ENCODE measurements at places on chromosomes 12 and 14.
A peak's percentile ranks its signal among the peaks of the same experiment; 100 is the strongest.

- DNase-seq, result no peak
Observed at GRCh38 chr12:102722147-102722546, 194.9 kb downstream of the PAH start.

- no peak for DNase-seq
Observed at GRCh38 chr14:63510538-63510937, 32.6 kb downstream of the PPP2R5E start.

GRCh38 chr12:45909041-45909713 is 81.2 kb downstream of the SCAF11 start:
- no peak for DNase-seq

GRCh38 chr12:42237853-42238239 is 202 bp downstream of the YAF2 start:
- DNase-seq, result no peak

GRCh38 chr12:62859321-62859737 is 75.6 kb downstream of the PPM1H start:
- DNase-seq, result no peak

- no peak for DNase-seq
Observed at GRCh38 chr12:101743724-101744472, 4.6 kb upstream of the SYCP3 start.

DNA sequence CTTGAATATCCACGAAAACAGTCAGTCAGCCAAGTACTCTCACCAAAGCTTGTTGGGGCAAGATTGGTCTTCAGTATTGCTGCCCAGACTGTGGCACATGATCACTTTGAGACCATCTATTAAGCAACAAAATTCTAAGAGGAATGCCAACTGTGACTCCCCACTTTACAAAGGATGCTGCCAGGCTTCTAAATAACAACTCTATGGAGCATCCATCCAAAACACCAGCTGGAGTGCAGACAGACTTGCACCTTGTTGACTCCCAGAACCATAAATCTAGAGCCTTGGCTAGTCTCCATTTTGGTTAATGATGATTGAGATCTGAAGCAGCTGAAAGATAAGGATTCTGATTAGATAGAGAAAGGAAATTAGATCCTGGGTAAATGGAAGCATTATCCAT is 132.8 kb downstream of the DIO2 start:
- DNase-seq, result no peak

GRCh38 chr12:124497039-124497438 is 70.4 kb downstream of the NCOR2 start:
- DNase-seq, result no peak

DNA sequence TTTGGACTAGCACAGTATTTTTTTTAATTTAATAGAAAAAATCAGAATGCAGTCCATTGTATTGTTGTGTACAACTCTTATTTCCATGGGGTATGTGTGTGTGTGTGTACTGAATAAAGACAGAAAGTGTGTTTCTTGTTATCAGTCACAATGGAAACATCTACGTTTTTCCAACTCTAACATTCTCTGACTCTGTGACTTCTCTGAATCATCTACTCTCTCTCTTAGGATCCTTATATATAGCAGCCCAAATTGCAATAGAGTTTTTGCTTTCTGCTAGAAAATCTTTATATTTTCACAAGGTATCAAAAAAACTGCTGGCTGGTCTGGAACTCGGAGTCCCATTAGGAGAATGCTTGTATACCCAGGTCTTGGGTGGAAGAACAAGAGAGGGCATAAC is 138.9 kb upstream of the ARID2 start:
- no peak for DNase-seq

DNA sequence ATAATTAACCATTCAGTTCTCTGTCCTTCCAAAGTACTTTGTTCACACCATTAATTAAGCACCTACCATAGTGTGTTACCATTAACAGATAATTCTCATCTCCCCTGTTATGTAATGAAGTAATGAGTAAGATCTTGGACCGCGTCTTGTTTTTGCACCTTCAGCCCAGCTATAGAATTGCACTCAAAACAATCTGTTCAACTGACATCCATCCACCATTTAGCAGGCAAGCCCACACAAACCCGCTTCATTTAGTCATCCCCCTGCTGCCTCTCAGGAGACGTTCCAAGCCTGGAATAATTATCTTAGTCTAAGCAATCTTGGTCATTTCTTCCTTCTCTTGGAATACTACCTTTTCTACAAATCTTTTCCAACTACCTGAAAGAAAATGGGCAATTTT is 74.4 kb downstream of the DUSP16 start:
- no peak for DNase-seq

DNA sequence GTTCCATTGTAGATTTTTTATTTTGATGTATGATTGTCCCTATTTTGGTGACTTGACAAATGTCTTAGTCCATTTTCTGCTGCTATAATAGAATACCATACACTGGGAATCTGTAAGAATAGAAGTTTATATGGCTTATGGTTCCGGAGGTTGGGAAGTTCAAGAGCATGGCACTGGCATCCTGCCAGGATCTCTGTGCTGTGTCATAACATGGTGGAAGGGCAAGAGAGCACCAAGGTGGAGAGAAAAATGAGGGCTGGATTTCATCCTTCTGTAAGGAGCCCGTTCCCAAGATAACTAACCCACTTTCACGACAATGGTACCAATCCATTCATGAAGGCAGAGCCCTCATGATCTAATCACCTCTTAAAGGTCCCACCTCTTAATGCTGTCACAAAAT is 176.7 kb downstream of the TMEM132D start:
- DNase-seq, result no peak

GRCh38 chr12:120196363-120196762 is 1.8 kb upstream of the GCN1 start:
- no peak for DNase-seq

GRCh38 chr12:538731-539539 is 79.2 kb downstream of the B4GALNT3 start:
- no peak for DNase-seq

DNA sequence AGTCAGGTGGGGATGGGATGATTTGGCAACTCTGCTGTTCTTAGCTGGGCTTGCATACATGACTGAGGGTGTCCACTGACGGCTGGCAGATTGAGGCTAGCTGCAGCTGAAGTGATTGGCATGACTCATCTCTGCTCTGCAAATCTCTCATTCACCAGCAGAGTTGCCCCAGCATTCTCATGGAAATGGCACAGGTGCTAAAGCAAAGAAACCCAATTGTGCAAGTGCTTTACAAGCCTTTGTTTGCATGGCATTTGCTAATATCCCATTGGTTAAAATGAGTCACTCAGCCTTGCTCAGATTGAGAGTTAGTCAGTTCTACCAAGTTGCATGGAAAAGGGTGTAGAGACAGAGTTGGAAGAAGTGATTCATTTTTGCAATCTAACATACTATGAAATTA is 389.7 kb upstream of the FAR2 start:
- no peak for DNase-seq

- peak; percentile 55 for DNase-seq
Observed at GRCh38 chr14:64510825-64511671, 6.5 kb downstream of the ZBTB1 start.

DNA sequence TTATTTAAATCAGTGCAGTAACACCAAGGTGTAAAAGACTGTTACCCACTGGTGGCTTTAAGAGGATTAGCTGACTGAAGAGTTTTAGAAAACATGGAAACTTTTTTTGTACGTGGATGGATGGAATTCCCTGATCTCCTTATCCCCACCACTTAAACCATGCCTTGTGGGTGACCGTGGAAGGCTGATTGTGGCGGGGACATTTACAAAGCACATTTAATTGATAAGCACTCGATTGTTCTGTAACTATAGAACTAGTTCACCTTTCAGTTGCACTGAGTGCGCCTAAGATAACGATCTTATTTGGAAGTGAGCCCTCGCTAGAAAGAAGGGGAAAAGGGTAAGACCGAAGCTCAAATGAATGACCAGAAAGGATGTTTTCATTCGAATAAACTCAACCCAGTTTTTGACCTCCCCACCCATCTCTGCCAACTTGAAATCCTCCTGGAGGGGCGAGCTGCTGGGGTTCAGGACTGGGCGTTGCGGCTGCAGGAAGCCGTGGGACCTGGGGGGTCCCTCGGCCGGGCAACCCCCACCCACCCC is 688 bp upstream of the RASSF3 start:
- DNase-seq, result no peak

- no peak for DNase-seq
Observed at GRCh38 chr12:65853489-65854157, 29.3 kb downstream of the HMGA2 start.

DNA sequence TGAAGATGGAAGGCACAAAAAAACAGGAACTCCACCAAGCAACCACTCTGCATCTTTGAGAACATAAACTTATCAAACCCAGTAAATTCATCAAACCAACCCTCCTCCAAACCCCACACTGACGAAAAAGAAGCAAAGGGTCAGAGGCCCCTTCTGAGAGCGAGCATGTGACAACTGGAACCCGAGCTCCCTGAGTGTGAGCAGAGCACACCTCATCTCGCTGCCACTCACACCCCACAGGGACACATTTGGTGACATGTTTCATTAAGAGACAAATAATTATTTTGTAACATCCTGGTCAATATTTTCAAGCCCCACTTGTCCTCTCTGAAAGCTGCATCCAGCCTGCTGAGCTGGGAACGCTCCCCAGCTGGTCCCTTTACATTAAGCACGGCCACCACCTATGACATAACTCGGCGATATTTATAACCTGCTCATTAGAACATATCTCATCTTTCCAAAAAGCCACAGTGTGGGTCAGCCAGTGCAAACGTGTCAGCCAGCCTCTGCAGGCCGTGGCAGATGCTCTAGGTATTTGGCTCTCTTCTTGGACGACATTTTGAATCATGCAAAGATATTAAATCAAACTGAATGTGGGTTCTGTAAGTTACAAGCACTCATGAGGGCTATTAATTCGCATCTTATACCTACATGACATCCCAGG is 120.1 kb downstream of the TTC7B start:
- no peak for DNase-seq

DNA sequence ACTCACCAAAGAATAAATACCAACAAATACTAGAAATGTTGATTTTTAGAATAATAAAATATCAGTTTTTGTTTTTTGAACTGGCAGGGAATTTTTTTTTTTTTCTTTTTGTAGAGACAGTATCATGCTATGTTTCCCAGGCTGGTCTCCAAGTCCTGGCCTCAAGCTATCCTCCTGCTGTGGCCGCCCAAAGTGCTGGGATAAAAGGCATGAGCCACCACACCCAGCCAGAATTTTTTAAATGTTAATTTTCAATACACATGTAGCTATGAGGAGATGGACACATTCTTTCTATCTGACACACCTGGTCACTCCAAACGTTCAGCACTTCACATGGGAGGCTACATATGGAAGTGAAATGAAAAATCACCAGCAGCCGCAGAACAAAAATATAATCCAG is 126.8 kb downstream of the ETV6 start:
- DNase-seq, result no peak

DNA sequence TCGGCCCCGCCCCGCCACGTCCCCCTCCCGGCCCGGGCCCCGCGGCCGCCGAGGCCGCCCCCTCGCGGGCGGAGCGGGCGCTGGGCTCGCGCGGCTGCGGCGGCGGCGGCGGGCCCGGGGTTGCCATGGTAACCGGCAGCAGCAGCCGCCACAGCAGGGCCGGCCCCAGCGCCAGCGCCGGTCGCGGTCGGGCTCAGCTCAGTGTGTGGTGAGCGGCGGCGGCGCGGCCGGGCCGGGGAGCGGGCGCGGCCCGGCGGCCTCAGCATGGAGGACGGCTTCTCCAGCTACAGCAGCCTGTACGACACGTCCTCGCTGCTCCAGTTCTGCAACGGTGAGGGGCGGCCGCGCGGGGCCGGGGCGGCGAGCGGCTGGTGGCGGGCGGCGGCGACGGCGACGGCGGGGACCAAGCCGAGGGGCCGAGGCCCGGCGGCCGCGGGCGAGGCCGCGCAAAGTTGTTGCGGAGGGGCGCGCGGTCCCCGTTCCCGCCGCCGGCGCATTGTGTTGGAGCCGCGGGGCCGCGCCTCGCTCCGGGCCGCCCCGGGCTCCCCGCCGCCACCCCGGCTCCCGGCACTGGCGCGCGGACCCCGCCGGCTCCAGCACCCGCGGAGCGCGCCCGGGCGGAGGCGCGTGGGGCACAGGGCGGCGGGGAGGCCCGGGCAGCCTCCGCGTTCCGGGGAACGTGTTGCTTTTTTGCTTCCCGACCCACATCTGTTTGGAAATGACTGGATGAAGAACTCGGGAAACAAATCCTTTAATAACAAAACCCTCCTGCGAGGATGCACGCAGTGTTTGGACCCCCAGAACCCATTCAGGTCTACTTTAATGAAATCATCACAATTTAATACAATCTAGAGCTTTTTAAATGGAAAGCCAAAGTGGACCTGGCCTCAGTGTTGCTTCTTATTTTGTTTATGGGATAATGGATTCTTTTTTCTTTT is at the start of gene EML1:
Gene EML1 (plus strand): TSS at position 201 of the 938 bp plus-strand sequence. CDS start 64 bp downstream, at position 265.
- peak; percentile 54 for DNase-seq

- no peak for DNase-seq
Observed at GRCh38 chr14:69712599-69713088, 54.3 kb upstream of the SRSF5 start.

DNA sequence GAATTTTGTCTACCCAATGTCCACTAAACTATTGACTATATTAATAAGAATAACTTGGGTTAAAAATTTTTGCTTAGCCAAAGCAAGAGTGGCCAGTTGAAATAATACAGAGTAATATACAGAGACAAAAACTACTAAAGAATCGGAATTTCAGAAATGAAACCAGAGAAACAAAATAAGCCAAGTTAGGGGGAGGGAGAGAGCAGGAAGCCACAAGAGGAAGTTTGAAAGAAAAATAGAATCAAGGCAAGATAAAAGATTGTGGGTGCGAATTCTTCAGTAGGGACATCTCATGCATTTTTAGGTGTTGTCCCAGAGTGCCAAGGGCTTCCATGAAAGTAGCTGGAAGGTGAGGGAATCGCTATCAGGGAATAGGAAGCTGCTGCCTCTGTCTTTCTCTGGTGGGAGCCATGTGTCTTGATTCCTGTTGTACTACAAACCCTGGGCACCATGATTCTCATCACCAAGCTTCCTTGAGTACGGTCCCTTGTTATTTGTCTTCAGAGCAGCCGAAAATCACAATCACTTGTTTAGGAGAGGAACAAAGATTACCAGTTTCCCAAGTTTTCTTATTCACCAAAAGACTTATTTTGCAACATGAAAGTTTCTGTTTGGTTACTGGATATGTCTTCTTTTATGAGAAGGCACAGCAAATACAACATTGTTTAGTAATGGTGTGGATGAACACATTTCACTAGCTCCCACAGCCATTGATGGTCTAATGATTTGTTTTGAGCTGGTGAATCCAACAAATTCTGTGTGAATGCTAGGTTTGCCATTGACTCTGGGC is 16.7 kb downstream of the NEUROD4 start:
- DNase-seq, result no peak

DNA sequence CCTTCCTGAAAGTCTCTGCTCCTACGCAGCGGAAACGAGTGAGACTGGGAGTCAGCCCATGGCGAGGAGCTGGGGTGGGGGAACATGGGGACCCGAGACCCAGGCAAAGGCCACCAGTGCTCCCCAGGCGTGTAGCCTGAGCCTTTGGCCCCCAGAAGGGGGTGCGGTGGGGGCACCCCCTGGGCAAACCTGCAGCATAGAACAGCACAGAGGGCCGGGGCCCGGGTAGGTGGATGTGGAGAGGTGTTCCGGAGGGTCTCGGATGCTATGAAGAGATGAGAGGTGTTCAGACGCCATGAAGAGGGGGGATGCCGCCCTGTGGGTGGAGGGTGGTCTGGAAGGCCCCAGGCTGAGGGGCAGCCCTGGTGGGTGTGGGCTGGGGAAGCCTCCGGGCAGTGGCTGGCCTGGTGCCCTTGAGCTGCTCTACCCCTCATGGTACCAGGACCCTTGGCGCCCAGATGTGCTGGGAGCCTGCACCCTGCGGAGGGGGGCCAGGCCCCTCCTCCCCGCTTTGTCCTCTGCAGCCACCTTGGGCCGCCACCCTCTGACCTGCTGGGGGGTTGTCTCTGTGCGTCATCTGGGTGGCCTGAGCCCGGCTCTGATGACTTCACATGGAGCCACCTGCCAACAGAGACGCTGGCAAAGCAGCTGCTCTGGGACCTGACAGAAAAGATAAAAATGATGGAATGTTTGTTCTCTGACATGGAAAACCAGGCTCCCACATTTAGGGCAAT is 83.4 kb downstream of the KIF26A start:
- no peak for DNase-seq
